ENCODE measurements at places on chromosomes 3 and 15.

DNA sequence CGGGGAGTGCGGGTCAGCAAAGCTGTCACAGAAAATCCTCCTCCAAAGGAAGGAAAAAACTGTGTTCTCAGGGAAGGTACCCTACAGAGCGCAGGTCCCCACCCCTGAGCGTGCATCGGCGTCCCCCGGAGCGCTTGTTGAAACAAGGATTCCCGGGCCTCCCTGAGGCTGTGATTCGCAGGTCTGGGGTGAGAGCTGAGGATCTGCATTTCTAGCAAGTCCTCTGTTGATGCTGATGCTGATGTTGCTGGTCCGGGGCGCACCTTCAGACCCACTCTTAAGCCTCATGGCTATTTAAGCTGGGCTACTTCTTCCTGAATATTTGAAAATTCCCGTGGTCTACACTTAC is 226.2 kb upstream of the IGF1R start:
- DNase-seq, result no peak

GRCh38 chr3:152298393-152299248 is 29.9 kb downstream of the MBNL1 start:
- peak; percentile 66 for DNase-seq

DNA sequence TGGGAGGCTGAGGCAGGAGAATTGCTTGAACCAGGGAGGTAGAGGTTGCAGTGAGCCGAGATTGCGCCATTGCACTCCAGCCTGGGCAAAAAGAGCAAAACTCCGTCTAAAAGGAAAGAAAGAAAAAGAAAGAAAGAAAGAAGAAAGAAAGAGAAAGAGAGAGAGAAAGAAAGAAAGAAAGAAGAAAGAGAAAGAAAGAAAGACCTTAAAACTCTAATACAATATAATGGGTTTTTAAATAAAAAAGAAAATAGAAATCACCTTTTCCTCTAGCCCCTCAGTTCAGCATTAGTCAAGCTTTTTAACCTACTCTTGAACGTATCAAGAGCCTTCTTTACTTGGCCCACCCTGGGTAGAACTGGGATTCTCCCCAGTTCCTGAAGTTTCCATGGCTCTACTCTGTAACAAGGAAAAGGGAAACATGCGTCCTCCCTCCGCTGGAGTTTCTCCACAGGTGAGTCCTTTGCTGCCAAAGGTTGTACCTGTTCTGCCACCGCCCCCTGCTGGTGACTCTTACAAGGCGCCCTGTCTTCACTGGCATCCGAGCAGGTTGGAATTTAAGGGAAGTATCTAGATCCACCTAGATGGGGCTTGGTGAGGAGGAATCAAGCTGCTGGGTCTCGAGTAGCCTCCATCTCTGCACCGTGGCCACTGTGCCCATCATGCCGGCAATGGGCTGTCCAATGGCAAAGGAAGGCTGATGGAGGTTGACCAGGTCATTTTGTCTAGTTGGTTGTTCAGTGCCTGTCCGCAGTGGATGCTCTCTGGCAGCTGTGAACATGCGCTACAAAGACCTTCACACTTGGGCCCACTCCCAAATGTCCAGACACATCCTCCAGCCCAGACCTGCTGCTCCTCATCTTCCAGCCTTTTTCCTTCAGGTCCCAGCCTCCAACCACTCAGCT is 20.6 kb upstream of the EPHB3 start:
- peak; percentile 81 for DNase-seq

DNA sequence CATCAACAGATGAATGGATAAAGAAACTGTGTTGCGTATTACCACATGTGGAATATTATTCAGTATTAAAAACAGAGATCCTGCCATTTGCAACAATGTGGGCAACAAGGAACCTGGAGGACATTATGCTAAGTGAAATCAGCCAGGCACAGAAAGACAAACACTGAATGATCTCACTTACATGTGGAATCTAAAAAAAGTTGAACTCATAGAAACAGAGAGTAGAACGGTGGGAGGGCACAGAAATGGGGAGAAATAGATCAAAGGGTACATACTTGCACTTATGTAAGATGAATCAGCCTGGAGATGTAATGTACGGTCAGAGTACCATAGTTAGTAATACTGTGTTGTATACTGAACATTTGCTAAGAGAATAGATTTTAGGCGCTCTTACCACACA is 29.8 kb upstream of the MUC13 start:
- DNase-seq, result no peak

DNA sequence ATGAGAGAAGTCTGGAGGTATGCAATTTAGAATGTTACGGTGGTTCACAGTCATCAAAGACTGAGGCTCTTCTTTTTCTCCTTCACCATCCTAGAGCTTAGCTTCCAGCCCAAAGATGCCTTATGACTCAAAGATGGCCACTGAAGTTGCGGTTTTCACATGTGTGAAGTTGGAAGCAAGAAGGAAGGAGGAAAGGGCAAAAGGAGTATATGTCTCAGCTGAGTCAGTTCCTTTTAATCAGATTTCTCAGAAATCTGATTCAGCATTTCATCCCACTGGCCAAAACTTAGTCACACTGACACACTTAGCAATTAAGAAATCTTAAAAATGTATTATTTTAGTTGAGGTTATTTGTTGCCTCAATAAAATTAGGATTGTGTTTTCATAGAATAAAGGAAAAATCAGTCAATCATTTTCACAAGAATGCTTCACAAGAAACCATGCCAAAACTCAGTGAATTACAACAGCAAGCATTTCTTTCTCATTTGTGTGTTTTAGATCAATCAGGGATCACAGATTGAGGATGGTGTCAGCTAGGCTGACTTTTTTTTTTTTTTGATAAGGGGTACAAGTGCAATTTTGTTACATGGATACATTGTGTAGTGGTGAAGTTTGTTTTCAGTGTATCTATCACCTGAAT is 211.1 kb upstream of the GADL1 start:
- peak; percentile 5 for DNase-seq

GRCh38 chr15:62825191-62825590 is 217.4 kb upstream of the TPM1 start:
- no peak for DNase-seq

GRCh38 chr3:64332459-64333350 is 107.4 kb upstream of the PRICKLE2 start:
- DNase-seq, result no peak

- DNase-seq, result no peak
Observed at GRCh38 chr15:78244893-78245292, 10.5 kb upstream of the ACSBG1 start.

DNA sequence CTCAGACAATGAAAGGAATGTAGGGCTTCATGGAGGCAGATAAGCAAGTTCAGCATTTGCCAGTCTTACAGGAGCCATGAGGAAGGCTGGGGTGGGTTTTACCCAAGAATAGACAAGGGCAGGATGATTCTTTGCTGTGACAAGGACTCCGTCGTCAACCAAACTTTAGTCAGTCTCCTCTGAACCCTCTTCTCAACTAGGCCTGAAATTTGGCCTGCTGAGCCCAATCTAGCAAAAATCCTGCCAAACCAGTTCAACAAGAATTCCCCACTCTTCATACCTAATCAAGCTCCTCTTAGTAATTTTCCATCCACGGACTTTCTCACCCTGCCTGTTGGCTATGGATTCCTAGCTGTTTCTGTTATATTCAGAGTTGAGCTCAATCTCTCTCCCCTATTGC is 280.5 kb downstream of the TBL1XR1 start:
- DNase-seq, result no peak

GRCh38 chr15:62951481-62951880 is 91.1 kb upstream of the TPM1 start:
- no peak for DNase-seq

GRCh38 chr3:187352581-187353575 is 15.3 kb upstream of the RTP4 start:
- DNase-seq, result no peak

DNA sequence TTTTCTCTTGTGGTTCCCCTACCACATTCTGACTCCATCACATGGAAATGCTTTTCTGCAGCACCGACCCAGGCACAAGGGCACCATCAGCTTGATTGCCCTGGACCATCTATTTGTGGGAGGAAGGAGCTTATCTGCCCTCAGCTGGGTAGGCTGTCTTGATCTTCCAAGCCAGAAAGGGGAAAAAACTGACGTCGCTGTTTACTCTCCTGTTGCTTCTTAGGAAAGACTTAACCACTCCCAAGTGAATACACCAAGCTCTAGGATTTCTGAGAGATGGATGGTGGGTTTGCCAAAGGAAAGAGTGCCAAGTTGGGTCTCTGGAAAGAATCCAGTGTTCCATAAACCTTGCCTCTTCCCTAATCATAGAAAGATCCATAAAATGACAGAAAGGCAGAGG is 4.0 kb downstream of the TNFAIP8L3 start:
- DNase-seq, result no peak

GRCh38 chr15:55791551-55792400 is 48.8 kb upstream of the PRTG start:
- no peak for DNase-seq

DNA sequence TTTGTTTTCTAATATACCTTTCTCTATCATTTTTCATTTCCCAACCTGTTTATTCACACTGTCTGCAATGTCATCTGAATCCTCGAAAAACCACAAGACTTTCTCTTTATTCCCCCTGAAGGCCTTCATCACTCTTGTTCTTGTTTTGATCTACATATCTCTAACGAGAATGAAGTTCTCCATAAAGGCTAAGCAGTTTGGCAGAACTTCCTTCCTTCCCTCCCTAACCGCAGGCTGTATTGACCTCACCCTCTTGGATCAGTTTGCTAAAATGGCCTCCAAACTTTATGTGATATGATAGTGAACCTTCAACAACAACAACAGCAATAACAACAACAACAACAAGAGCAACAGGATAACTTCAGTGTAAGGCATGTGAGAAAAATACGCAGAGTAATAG is 392.8 kb downstream of the TIGIT start:
- no peak for DNase-seq

Data from stimulated activated CD4-positive, alpha-beta T cell treated with anti-CD3 and anti-CD28 coated beads, Interleukin-2, amount 100 ng/mL, for 24 hours (primary cell).